SIG-M5 (cell line): ENCODE measurements at places on chromosomes 3 and 15.

DNA sequence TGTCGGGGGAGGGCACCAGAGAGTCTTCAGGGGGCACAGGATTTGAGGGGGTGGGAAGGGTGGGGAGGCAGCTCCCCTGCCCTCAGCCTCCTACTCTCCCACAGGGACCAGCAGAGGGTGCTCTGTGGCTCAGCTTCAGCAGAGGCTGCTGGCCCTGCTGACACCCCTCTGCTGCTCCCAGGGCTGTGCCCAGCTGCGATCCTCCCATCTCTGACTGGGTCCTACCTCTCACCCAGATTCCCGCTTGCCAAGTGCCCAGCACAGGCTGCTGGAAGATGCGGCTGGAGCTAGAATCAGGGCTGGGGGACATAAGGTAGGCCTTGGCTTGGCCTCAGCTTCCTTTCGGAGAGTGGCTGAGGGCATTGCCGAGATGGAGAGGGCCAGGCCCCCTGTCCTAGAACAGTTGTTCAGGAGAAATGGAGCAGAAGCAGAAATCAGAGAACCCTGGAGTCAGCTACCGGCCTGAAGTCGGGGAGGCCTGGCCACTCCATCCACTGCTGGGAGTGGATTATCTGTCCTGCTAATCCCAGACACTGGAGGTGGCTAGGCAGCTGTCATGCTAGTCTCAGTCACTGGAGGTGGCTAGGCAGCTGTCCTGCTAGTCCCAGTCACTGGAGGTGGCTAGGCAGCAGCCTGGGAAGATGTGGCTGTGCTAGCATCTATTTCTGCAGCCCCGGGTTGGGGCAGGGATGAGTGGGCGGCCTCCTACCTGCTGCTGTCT, 3.9 kb downstream of the GRM2 start:
- no peak for DNase-seq

GRCh38 chr3:177357352-177358090, 160.2 kb upstream of the TBL1XR1 start:
- peak; percentile 51 for DNase-seq

GRCh38 chr3:139577909-139578308, 38.4 kb upstream of the RBP1 start:
- no peak for DNase-seq

- no peak for DNase-seq
These were observed 32.7 kb upstream of the CPOX start for GRCh38 chr3:98626151-98626550.

DNA sequence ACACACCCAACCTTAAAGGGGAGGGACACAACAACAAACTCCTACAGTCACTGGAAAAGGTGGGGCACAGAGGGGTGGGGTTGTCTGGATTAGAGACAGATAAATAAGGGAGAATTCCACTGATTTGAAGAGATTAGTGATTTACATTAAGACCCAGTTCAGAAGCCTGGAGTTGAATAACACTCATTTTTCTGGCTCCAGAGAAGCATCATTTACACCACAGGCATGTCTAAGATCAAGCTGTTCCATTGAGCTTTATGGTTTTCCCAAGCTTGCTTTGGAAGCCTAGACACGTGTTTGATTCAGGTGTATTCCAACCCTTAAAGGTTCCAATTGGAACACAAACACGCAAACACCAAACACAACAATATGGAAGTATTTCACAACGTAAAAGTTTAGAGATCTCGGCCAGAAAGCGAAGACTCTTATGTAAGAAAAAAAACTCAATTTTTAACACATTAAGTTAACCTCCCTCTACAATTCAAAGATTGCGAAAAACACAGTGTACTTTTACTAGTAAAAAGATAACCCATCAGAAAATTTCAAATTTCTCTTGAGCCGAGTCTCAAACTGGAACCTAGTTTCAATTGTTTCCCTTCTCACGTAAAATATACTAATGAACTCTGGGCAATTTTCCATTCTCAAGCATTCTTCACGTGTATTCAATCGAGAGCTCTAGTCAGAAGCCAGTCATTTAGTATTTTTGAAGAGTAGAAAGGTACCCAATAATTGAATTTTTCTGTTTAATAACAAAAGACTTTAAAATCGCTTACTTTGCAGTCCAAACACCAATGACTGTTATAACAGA, 2.1 kb downstream of the TRA2B start:
- DNase-seq: no peak

GRCh38 chr3:57958642-57959422, 49.4 kb upstream of the FLNB start:
- DNase-seq: no peak
